ENCODE measurements at places on chromosomes 5 and 9. TPM values are rescaled to one million over a fixed set of nuclear protein-coding genes. Genes with fewer than 3 reads are reported as not detected.
A peak's percentile ranks its signal among the peaks of the same experiment; 100 is the strongest.

DNA sequence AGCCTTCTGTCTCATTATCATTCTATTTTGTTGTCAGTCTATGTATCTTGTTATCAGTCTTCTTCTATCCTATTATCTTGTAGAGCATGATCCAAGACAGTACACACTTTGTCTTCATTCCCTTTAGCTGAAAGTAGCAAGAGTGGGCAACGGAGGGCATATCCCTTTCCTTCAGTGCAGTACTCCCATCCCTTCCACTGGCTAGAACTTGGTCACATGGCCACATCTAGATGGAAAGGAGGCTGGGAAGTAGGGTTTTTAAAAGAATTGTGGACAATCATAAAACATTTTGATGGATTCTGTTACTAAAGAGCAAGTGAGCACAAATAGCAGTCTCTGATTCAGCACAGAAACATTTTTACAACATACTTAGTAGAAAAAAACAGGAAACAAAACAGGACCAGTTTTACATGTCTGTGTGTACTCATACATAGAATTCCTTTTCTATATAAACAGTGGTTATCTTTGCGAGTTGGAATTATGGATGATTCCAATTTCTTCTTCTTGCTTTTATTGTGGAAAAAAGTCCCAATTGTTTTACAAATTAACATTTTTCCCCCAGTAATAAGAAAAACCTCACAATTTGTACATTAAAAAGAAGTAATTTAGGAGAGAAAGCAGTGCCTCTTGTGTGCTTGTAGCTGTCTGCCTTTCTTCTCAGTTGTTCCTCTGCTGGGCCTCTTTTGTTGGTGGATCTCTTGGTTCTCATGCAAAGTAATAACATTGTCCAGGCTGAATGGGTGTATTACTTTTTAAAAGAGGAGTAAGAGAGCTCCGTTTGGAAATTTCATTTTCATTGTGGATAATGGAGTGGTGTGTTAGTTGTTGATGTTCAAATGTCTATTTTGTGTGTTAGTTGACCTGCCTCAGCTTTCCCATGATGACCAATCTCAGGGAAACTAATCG, 410.9 kb upstream of the TRPC7 start:
- no peak for DNase-seq

DNA sequence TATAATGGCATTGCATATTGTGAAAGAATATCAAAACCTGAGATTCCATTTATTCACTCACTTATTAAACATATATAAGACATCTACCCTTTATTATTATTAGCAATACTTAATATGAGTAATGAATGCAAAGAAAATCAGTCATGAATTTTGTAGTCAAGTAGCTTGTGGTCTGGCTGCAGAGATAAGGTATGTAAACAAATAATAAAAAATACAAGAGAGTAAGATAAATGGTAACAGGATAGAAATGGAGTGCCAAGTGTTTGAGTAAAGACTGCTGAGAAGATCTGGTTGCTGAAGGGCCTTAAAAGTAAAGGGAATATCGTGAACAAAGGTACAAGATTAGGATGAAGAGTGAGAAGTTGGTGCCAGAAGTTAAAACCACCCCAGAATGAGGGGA, 18.4 kb downstream of the TRIM32 start:
- DNase-seq: no peak

DNA sequence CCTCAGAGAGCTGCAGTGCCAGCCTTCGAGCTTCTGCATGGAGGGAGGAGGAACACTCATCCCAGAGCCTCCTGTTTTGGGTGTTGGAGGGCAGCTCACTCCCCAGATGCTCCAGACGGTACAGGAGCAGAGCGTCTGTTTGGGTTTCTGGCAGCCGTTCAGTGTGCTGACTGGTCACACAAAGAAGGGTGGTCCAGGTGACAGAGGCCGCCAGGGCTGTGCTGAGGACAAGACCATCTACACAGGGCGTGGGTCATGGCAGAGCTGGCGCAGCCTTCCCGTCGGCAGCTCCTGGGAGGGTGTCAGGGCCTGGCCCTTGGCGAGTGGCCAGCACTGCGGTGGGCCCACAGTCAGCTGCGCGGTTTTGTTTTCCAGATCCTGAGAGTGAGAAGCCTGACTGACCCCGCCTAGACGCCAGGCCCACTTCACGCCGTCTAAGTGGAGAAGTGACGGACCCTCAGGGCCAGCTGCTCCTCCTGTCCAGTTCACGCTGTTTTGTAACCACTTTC, 131.4 kb upstream of the FAM120A start:
- no peak for DNase-seq

- DNase-seq: no peak
Observed at GRCh38 chr5:139895647-139896046, 100.0 kb downstream of the PSD2 start.

DNA sequence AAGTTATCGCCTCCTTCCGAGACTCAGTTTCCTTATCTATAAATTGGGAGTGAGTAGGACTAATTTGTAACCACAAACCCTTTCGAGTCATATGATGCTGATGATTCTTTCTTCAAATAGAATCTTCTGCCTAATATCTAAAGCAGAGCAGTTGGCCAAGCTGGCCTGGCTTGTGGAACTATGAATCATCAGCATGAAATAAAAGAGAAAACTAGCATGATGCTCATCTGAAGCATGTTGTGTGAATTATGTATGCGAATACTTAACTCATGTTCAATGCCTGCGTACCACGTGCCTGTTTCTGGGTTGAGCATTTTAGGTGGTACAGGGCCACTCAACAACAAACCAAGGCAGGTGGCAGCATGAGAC, 15.0 kb upstream of the ORM1 start:
- DNase-seq: no peak

DNA sequence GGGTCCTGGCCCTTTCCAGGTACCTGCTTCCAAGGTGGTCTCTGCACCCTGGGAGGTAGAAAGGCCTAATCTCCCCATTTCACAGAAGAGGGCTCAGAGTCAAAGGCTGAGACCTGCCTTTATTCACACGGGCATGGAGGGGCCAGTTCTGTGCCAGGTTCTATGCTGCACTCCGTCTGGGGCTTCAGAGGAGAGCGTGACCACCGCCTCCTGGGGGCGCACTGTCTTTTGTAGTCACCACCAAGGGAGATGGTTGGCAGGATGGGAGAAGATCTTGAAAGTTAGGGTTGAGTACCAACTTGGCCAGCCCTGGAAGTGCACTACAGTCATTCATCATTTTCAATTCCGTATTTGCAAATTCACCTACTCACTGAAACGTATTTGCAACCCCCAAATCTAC, 23.7 kb upstream of the PRDM12 start:
- no peak for DNase-seq

DNA sequence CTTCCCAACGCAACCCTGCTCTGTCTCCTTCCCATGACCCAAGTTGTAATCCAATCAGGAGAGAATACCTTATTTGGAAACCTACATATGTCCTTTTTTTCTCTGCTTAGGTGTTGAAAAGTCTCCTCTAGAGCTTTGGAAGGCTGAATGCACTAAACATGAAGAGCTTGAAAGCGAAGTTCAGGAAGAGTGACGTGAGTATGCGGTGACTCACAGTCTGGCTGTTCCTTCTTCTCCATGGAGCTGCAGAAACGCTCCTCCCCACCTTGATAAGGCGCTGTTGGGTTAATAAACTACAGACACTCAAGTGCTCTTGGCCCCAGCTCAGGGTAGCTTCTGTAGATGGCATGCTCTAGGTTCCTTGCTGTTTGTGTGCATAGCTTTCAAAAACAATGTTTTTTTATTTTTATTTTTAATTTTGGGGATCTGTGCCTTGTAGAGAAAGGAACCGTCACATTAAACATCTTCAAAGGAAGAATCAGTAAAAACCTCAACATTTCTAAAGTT, 30.7 kb downstream of the RAI14 start:
- peak; percentile 90 for DNase-seq

DNA sequence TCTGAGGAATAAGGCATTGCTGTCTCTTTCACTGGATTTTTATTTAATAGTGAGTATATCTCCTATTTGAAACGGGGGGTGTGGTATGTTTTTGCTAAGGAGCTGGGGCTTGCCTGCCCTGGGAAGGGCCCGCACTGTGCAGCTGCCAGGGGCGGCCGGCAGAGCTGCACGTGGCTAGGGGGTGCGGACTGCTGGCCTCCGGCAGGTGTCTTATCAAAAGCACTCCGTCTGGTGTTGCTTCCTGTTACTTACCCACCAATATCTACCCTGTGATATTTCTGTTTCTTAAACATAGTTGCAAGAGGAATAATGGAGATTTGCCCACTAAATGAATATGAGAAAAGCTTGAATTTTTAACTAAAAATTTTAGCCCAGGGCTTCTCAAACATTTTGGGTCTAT, 232.0 kb downstream of the IRX1 start:
- no peak for DNase-seq

DNA sequence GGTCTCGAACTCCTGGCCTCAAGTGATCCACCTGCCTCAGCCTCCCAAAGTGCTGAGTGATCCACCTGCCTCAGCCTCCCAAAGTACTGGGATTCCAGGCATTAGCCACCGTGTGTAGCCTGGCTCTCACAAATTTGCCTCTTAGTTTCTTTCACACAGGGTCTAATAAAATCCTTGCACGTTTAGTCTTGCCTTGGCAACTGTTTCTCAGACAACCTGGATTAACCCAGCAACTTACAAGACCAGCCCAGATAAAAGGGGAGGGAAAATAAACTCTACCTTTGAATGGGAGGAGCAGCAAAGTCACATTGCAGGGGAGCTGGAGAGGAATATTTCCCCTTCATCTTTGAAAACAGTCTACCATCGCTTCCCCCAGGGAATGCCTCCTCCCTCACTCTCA, 29.3 kb upstream of the GNA14 start:
- no peak for DNase-seq

DNA sequence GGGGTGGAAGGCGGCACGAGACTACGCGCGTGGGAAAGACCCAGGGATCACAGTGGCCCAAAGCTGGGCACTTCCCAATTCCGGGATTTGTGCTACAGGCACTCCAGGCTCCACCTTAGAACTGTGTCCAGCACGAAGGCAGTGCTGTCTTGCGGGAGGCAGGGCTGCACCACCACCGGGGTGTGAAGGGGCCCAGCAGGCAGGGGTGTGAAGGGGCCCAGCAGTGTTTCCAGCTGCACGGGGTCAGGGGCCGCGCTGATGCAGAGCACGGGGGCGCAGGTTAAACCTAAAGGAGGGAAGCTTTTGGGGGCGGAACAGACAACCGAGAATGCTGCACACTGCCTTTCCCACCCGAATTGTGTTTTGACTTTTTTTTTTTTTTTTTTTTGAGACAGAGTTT, 1.1 kb upstream of the PDCD6 start:
- no peak for DNase-seq

GRCh38 chr5:138752341-138752950, 779 bp upstream of the CTNNA1 start:
- DNase-seq: no peak

DNA sequence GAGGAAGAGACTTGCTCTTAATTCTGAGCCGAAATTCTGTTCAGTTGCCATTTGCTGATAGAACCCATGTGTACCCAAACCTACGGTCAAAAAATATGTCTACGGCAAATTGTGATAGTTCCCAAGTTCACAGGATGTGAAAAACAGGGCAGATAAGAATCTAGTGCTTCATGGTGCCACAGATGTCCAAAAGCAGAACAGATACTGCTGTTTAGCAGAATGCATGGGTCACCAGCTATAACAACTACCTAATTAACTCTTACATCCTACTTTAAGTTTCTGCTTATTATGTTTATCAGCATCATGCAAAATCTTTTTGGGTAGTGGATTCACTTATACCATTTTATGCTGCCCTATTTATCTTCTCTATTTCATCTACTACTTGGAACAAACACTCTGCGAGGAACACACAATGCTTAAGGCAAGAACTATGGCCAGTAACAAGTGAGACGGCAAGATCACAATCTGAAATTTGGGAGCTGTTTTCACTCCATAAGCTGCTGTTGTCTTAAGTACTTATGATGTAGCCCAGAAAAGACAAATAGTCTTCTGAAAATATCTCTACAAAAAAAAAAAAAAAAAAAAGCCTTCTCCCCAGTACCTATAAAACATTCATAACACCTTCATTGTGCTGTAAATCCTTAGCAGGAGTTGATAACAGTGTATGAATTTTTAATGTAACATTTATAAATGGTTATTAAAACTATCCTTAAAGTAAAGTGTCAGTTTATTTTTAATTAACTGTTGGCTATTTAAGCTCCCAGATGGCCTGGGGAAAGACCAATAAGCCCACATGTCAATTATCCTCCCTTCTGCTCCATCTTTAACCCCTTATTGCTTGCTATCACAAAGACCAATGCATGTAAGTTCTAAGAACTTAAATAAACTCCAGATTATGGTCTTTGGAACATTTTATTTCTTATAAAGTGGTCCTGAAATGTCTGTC, 232.3 kb downstream of the TLR4 start:
- DNase-seq: no peak

Gene GRM6
- total RNA-seq: not detected

Gene SHOC1
- not detected for total RNA-seq

Gene COL15A1
- total RNA-seq: 22.4 TPM

Gene MARCHF11
- total RNA-seq: 0.33 TPM

Gene ADAMTS19
- 0.44 TPM for total RNA-seq

Measured in right atrium auricular region (tissue), 2 donors.